Activated CD8-positive, alpha-beta T cell treated with anti-CD3 and anti-CD28 coated beads, Interleukin-2, amount 10 ng/mL, durations not matched to agents 7 days and 5 days (primary cell): ENCODE measurements at places on chromosomes 5 and 9. TPM values are rescaled to one million over a fixed set of nuclear protein-coding genes. Genes with fewer than 3 reads are reported as not detected.

ZFP2 gene
- total RNA-seq, result 0.21 TPM

- no peak for DNase-seq
These were observed 171.4 kb upstream of the SLC30A5 start for GRCh38 chr5:68922172-68922987.

C9orf152 gene
- total RNA-seq, result not detected

GRCh38 chr5:146040527-146040926 is 64.8 kb downstream of the PLAC8L1 start:
- DNase-seq, result no peak

DNA sequence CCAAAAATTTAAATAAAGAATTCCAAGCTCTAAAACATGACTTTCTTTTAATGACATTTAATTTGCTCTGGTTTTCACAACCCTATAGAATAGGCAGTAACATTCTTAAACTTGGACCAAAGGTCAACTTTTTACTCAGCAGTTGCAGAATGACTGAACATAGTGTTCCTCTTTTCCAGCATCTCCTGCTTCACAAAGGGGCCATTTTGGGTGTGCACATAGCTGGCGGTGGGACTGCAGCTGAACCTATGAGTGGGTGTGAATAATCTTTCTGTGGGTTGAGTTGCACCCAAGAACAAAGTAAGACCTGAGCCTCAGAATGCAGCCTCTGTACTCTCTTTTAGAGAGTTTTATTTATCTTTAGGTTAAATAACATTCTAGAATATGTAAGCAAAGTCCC is 96.9 kb upstream of the HAPLN1 start:
- no peak for DNase-seq

TOMM5 gene
- total RNA-seq, result 112 TPM

- no peak for DNase-seq
These were observed 415.0 kb downstream of the KCTD16 start for GRCh38 chr5:144585681-144586080.

DNA sequence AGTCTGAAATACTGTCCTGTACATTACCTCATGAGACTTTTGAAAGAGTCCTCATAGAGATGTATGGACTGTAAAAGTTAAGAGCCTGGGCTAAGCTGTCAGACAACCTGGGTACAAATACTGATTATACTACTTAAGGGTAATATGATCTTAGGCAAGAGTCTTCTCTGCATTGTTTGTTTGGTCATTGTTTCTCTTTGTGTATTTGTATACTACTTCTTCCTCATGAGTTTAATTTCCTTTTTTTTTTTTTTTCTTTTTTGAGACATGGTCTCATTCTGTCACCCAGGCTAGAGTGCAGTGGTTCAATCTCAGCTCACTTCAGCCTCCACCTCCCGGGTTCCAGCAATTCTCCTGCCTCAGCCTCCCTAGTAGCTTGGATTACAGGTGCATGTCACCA is 2.6 kb upstream of the PFDN1 start:
- DNase-seq, result no peak
